ENCODE measurements at places on chromosomes 6 and 20.

DNA sequence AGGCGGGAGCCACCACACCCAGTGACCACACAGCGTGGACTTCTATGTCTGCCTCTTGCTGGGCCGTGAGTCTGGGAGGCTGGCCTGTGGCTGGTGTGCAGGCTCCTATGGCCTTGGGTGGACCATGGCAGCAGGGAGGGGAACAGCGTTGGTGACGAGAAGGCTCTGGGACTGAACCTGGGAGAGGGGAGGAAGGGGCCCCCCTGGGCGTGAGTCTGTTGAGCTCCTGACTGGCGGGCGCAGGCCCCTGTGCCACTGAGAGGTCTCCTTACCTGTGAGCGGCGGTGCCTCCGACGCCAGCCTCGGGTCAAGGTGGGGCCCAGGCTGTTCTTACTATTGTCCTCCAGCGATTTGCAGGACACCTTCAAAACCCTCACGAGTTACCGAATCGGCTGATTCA, 12.8 kb upstream of the HELZ2 start:
- DNase-seq = no peak

GRCh38 chr20:43579861-43580793, 10.6 kb upstream of the IFT52 start:
- no peak for DNase-seq

GRCh38 chr6:74409447-74409846, 713.4 kb downstream of the CD109 start:
- DNase-seq = peak; percentile 4

GRCh38 chr20:59004763-59005522, 2.1 kb downstream of the CTSZ start:
- DNase-seq = no peak

DNA sequence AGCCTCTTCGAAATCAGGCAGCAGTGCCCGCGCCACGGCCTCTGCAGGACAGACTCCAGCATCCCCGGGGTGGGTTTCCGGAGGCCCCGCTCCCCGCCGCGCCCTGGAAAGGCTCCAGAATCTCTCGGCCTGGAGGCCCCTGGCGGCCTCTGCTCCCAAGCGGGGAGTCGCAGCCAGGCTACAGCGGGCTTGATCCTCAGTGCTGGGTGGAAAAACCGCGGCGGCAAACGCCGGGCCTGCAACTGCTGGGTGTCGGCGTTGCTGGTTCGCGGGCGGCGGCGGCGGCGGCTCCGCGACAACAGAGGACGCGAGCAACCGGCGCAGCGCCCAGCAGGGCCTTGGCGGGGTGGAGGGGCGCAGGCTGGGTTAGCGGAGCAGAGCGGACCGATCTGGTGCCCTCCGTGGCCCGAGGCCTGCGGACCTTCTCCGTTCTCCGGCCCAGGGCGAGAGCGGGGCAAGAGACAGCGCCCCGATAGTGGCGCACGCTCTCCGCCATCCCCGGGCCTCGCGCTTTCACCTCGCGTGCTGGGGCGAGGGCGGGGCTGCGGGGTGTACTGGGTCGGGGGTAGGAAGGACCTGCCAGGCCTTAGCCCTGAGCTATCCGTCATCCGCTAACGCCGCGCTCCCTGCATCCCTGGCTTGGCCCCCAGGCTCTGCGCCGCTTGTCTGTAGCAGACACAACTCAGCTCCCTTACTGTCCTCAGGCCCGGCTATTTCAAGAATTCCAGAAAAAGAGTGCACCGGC, 3.4 kb upstream of the ZNF292 start:
- peak; percentile 73 for DNase-seq

DNA sequence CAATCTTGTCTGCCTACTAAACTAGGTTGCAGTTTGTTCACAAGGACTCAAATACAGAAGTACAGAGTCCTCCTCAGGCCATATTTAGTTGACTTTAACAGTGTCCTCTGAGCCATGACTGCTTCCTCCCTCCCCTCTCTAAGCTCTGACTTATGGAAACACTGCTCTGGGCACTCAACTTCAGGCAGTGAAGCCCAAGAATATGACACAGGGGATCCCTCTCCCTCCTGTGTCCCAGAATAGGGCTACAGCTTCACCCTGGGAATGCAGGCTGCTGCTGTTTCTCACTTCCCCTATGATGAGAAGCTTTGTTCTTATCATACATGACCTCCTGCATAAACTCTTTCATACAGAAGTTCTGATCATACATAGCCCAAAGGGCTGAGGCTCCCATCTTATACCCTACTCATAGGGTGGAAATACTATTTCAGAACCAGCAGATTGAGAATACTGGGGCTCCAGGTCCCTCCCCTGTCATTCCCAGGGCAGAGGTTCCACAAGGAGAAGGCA, 97.3 kb upstream of the UST start:
- no peak for DNase-seq

GRCh38 chr6:119929121-119929520, 579.6 kb upstream of the MAN1A1 start:
- no peak for DNase-seq

- no peak for DNase-seq
Measured at GRCh38 chr6:115362234-115362633, 698.5 kb downstream of the FRK start.

GRCh38 chr6:70834520-70834919, 122.3 kb downstream of the B3GAT2 start:
- no peak for DNase-seq

GRCh38 chr6:22028403-22029090, 268.3 kb downstream of the PRL start:
- no peak for DNase-seq

GRCh38 chr6:17585766-17586490, 14.2 kb upstream of the FAM8A1 start:
- no peak for DNase-seq

DNA sequence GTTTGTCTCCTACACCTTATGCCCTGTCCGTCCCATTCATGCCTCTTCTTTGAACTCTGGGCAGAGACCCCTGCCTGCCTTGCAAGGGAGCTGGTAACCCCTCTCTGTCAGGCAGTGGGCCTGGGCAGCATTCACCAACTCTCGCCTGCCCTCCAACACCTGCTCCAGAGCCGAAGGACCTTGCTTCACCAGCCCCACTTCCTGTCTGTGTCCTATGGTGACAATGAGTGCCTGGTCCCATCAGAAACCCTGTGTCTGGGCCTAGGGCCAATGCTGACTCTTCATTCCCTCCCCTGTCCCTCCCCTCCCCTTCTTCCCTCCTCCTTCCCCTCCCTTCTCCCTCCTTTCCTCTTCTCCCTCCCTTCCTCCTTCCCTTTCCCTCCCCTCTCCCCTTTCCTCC, 22.8 kb upstream of the PCMTD2 start:
- no peak for DNase-seq

GRCh38 chr6:5197084-5197483, 63.7 kb downstream of the LYRM4 start:
- no peak for DNase-seq

DNA sequence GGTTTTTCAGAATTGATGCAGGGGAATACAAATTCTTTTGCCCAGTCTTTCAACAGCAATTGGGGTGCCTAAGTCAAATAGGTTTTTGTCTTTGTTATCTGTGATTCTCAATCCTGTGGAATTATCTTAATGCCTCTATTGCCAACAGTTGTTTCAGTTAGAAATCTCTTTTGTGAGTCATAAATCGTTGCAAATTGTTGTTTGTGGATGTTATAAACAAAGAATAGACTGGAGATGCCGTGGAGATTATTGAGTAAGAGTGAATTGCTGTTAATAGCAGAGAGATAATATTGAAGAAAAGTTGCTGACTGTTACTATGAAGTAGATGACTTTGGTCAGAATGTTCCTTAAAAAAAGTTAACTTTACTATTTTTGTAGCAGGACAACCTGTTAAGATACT, 63.7 kb upstream of the POPDC3 start:
- DNase-seq = no peak

DNA sequence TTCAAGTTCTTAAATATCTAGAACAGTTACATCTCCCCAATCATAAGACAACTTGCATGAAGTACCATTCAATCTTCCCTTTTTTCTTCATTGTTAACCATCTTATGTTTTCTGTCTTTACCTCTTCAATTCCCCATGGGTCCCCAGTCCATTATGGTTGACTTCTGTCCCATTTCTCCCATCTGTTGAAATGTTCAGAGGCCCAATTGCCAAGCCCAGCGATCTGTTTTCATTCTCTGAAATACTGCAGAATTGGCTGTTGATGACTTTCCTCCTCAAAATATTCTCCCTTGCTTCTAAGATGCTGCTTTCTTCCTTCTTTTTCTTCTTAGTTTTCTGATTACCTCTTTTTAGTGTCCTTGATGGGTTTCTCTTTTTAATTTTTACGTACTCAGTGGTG, 26.0 kb downstream of the DSTN start:
- DNase-seq = peak; percentile 90

- DNase-seq = no peak
Measured at GRCh38 chr20:43189554-43190331, at the start of gene PTPRT. PTPRT (minus strand) TSS chr20:43189906; CDS start chr20:43189733, 173 bp downstream.

- DNase-seq = no peak
Measured at GRCh38 chr6:108760126-108761050, 87.8 kb upstream of the ARMC2 start.

GRCh38 chr20:59987135-59987534, 28.9 kb downstream of the CDH26 start:
- no peak for DNase-seq

GRCh38 chr6:18263418-18264218, 712 bp downstream of the DEK start:
- peak; percentile 28 for DNase-seq

- DNase-seq = peak; percentile 63
Measured at GRCh38 chr6:56713254-56713672, 70.6 kb upstream of the DST start.

DNA sequence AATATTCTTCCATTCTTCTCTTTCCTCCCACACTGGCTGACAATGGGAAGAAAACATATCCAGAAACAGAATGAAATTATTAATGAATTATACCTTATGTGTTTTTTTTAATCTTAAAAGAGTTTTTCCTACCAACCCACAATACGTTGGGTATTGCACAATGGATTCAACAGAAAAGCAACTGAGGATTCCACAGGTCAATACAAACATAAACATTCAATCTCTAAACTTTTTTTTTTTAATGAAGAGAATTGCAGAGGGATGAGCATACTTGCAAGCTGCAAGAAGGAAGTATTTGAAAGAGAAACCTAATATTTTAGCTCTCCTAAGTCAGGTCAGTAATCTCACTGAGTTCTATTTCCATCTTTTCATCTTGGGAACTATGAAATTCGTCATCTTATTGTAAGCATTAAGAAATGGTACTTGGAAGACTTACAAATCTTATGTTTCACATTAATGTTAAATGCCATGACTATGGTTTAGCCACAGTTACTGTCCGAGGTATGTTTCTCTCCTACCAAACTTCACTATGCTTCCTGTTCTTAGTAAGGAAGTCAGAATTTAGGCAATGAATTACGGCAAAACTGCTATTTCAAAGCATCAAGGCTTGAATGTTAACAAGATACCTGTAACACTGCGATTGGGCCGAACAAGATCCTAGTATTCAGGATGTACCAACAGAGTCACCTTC, 100.8 kb downstream of the HIVEP2 start:
- no peak for DNase-seq

DNA sequence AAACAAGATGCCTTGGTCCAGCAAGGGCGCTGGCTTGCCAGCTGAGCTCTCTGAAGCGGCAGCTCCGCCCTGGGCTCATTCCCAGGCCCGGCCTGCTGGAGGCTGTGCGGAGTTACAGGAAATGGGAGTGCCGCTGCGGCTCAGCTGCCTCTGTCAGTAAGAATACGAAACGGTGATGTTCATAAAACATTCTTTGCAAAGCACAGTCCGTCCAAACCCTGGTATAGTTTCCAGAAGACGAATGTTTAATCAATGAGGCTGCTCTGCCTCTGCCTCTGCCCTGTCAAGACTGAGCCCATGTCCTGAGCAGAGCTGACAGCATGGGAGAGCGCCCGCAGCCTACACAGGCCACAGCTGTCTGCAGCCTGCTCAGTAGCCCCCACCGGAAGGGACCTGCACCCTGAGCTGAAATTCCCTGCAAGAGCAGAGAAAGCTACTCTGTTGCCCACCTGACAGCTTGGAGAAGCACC, 153.3 kb upstream of the SNX9 start:
- DNase-seq = peak; percentile 16

DNA sequence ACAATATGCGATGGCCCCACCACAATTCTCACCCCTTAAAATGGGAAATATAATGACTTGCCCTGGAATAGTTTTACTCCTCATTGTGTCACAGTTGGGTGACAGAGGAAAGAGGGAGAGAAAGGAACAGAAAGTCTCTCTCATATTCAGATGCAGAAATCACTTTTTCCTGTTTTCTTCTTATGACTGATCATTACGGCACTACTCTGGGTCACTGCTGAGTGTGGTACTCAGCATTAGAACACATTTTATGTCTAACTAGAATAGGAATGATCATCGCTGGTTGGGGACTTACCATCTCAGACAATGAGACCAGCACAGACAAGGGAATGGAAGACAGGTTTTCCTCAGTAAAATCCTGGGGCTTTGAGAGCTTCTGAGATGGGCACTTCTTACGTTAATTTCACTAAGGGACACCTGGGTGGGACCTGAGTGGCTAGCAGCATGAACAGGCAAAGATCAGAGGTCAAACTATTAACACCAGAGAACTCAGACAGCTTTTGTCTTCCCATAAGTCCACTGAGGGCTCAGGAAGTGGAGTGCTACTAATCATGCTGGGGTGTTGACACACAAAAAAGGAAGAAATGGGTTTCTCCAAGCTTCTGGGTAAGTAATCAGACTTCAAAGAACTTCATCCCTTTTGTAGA, 54.9 kb upstream of the ARHGAP18 start:
- DNase-seq = no peak

DNA sequence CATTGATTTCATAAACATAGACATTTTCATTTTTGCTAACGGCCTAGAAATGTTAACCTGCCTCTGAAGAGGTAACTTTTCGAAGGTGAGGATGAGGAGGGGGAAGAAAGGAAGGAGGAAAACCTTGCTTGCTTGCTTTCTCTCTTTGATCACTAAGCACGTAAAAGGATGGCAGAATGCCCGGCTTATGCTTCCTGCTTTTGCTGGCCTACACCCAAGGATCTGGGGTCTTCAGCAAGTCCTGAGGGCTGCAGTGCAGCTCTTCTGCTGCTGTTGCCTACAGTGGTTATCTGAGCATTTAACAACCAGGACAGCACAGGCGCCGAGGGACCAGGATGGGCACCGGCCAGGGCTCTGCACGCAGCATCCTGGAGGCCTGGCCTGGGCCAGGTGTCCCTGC, 150.8 kb upstream of the TAB2 start:
- DNase-seq = no peak

GRCh38 chr6:111846492-111847409, 26.5 kb downstream of the FYN start:
- DNase-seq = peak; percentile 63

DNA sequence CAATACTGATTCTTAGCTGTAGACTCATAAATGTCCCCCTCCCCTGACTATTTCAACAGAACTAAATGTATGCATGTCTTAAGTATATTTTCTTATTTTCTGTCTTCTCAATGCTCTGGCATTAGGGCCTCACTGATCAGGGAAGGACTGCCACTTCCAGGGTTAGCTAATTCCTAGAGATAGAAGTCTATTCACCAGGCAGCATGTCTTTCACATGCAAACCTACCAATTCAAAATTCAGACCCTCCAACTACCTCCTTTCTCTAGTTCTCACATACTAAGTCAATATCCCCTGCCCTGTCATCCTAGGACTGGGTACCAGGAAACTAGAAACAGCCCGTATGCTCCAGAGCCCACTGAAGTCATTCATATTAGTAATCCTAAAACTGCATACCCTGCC, 132.3 kb downstream of the RALGAPA2 start:
- no peak for DNase-seq

GRCh38 chr20:62437496-62437895, 10.2 kb upstream of the RBBP8NL start:
- no peak for DNase-seq

- DNase-seq = no peak
Measured at GRCh38 chr6:13526357-13526726, 38.9 kb upstream of the GFOD1 start.

Measured in cerebellar cortex (tissue), 1 donor.